ENCODE measurements at places on chromosomes 7 and 10.
A peak's percentile ranks its signal among the peaks of the same experiment; 100 is the strongest.

DNA sequence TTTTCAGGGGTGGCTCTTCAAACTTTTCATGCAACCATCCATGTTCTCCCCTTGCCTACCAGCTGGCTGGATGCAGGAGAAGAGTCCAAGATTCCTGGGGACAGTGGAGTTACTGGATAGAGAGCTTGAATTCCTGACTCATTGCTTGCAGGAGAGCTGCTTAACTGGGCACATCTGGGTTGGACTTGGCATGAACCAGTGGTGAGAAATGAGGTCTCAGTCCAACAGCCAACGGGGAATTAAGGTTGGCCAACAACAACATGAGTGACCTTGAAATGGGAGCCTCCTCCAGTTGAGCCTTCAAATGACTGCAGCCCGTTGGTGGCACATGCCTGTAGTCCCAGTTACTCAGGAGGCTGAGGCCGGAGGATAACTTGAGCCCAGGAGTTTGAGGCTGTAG lies 58.1 kb upstream of the OPN4 start:
- peak; percentile 6 for DNase-seq

GRCh38 chr7:41709621-41710020 lies 6.7 kb upstream of the INHBA start:
- peak; percentile 63 for DNase-seq

DNA sequence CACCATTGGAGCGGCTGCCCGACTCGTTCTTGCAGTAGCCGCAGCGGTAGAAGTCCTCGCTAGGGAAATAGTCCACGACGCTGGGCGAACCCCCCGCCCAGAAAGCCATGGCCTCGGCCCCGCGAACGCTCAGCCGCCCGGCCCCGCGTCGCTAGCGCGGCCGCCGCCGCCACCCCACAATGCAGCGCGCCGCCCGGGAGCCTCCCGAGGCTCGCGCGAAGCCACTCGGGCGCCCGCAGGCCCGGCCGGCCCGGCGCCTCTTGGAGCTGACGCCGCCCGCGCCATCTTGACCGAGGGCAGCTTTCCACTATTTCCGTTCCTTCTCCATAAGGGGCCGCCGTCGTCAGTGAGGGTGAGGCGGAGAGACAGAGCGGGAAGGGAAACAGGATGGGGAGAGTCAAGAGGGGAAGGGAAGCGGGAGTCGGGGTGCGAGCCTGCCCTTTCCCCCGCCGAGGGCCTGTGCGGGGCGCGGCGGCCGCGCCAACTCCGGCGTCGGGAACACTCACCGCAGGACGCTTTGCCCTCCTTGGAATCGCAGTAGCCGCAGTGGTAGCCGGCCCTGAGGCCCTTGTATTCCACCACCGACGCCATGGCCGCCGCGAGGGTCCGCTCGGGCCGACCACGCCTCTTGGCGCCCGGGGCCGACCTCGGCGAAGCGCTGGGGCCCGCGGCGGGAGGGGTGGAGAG lies at the start of gene ATE1:
Gene ATE1 (minus strand): TSS at position 191 of the 687 bp plus-strand sequence. CDS start 82 bp downstream, at position 109.
- DNase-seq = peak; percentile 96

DNA sequence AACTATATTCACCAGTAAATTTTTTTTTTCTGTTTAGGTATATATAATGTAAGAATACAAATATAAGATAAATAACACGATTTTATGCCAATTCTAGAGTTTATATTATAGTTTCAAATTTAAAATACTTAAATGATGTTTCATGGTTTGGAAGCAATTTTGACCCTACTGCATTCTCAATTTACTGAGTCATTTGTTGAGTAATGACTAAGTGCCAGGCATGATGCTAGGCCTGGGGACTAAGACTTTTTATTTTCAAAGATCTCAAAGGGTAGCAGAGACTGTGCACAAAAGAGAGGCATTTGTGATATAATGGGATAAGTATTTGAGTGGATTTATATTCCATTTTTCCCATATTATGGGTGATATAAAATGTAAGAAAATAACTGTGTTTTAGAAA lies 78.9 kb upstream of the SMIM30 start:
- peak; percentile 84 for DNase-seq

DNA sequence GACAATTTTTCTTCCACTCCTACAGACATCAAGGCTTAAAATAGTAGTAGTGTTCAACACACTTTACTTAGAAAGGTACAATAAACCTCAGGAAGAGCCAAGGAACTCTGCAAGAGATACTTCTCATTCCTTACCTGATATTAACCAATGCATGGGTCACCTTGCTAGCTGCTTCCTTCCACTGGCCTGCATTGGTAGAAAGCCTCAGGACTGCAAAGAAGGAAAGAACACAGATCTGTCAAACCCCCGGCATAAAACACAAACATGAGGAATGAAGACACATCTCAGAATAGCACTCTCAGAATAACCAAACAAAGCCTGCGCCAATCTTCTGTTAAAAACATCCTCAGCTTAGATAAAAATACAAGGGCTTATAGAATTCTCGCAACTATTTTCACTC lies 96.1 kb upstream of the KCNIP2 start:
- DNase-seq = peak; percentile 28

GRCh38 chr7:48563334-48563733 lies 361.0 kb upstream of the CDC14C start:
- DNase-seq = no peak

DNA sequence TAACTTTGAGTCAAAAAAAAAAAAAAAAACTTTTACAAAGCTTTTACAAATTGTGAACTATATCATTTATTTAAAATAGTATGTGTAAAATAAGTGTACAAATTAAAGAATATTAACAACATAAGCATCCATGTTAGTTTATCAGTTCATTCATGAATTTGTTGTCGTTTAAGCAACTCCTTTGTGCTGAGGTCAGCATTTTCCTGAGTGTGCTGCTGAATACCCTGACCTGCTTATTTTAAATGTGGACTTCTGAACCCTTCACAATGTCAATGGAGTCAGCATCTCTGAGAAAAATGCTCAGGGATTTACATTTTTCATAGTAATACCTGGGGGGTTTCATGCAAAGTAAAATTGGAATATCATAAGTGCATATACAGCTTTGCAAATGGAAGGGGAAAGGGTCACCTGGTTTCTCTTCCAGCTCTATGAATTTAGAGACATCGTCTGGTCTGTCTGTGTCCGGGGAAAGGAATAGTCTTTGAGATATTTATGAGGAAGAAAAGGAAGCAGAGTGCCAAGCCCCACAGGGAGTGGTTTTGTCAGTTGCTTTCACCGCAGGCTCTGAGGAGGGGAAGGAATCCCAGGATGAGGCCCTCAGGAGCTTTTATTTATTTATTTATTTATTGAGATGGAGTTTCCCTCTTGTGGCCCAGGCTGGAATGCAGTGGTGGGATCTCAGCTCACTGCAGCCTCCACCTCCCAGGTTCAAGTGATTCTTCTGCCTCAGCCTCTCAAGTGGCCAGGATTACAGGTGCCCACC lies 125.5 kb upstream of the SVIL start:
- no peak for DNase-seq
